ENCODE measurements at places on chromosomes 2 and 18.
A peak's percentile ranks its signal among the peaks of the same experiment; 100 is the strongest.

DNA sequence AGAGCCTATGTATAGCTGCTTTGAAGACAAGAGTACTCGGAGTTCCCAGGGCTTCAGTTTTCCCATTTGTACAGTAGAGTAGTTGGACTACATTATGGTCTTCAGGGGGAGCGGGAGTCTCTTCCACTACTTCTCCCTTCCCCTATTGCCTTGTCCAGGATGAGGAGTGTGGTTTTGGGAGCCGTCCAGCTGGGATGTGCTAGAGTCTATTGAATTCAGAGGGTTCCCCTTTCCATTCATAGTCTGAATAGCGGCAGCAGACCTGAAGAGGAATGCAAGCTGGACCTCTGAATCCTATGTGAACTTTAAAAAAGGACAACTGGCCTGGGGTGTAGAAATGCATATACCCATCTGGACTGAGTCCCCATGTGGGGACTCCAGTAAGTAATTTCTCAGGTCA is 43.5 kb upstream of the EPG5 start:
- DNase-seq: no peak

DNA sequence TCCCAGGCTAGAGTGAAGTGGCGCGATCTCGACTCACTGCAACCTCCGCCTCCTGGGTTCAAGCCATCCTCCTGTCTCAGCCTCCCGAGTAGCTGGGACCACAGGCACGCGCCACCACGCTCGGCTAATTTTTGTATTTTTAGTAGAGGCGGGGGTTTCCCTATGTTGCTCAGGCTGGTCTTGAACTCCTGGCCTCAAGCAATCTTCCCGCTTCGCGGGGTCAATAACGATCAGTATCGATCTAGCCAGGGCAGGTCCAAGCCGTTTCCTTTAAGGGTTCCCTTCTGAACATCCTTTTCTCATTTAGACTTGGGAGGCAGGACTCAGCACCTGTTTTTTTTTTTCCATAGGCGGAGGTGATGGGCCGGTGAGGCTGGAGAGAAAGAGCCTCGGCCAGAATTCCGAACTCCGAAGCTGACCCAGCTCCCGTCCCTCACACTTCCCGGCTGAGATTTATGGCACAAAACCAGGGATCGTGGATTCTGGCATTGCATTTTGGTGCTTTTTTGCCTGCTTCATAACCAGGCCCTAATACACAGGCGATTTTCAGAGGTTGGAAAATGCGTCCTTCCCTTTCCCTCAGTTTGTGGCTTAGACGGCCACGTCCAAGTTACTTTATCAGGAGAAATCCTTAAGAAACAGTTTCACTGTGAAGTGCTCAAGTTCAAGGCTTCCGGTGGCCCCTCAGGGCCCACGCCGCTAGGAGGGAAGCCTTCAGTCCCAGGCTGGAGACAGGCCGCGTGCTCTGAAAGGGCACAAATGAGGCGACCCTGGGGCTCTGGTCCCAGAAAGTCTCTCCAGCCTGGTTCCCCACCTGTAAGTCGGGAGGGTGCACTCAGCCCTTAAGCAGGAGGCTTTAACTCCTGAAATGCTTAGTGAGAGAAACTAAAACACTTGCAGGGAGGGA is 998 bp upstream of the SLC66A3 start:
- no peak for DNase-seq

- DNase-seq: no peak
These were observed 333.4 kb downstream of the SETBP1 start for GRCh38 chr18:45014047-45014501.

DNA sequence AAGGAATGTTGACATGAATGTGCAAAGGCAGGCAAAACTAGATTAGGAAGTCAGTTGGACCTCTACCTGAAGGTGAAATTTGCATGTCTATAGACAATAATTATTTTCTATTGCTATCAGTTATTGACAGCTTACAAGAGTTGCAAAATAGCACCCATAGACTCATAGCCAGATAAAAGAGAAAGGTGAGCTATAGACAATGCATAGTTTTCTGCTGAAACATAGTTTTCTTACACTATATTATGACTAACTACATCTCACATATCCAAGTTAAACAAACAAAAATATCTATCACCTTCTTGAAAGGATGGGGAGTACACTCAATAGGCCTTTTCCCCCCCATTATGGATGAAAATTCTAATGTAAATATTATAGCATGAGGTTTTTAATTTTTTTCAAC is 305.0 kb downstream of the PTH2R start:
- DNase-seq: no peak

- DNase-seq: peak; percentile 98
These were observed at the start of gene EHBP1 for GRCh38 chr2:62705007-62705829. Gene EHBP1, plus strand, starts transcription at chr2:62705713. Its CDS starts 1,479 bp downstream, at chr2:62707192.

DNA sequence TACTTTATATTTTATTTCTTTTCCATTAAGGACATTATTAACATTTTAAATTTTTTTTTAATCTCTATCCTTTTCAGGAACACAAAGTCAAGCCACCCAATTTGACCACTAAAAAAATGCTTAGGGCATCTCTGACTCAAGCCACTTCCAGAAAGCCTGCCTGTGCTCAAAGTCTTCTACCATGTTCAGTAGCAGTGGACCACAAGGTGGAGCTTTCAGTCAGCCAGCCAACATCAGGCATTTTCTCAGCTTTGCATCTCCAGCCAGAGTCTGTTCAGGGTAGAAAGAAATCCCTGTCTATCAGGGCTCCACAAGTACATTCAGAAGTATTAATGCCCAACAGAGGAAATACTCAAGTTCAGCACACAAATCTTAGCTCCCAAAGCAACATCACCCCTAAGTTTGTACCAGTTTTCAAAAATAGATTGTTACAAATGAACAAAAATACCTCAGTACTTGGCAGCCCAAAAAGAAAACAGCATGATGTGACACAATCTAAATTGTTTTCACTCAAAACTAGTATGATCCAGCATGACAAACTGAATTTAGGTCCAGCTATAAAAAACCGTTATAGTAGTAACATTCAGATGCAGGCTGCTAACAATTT is 37.6 kb downstream of the C18orf63 start:
- peak; percentile 65 for DNase-seq

- DNase-seq: no peak
These were observed 169.4 kb upstream of the ALKAL2 start for GRCh38 chr2:457262-457661.

- DNase-seq: no peak
These were observed 238.5 kb downstream of the WDR7 start for GRCh38 chr18:56889621-56890020.

DNA sequence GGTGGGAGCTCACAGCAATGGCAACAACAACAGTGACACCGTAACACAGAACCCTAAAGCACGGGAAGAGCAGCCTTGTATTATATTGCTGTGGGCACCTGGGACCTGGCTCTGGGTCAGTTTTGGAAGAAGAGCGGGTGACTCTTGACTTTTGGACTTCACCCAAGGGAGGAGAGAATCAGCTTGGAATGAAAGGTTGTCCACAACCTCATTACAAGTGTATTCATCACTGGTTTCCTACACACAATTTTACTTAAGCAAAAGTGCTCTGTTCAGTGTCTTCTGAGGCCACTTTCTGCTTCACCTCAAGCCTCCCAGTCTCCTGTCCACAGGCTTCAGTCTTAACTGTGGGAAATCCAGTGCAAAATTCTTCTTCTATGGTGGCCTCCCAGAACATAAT is 263.8 kb downstream of the KCNE4 start:
- DNase-seq: no peak

DNA sequence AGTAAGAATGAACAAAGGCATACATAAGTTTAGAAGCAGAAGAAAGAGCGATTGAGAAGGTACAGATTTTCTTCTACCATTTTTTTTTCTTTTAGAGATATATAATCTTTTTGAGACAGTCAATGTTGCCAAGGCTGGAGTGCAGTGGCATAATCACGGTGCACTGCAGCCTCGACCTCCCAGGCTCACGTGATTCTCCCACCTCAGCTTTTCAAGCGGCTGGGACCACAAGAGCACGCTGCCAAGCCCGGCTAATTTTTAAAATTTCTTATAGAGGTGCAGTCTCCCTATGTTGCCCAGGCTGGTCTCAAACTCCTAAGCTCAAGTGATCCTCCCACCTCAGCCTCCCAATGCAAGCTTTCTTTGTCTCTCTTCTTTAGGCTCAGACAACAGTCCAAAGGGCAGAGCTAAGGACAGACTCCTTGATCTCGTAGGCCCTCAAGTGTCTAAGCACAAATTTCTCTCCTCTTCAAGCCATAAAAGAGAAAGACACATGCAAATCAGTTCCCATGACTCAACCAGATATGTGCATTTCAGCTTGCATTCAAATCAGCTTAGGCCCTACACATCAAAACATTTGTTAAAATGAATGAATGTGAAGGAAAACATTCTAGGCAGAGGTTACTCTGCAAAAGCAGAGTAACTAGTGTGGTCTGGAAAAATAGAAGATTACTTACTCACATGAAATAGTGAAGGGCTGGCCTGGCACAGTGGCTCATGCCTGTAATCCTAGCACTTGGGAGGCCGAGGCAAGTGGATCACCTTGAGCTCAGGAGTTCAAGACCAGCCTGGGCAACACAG is 18.0 kb downstream of the ITSN2 start:
- no peak for DNase-seq

- DNase-seq: no peak
These were observed 48.9 kb downstream of the POLR1A start for GRCh38 chr2:86056590-86057331.

DNA sequence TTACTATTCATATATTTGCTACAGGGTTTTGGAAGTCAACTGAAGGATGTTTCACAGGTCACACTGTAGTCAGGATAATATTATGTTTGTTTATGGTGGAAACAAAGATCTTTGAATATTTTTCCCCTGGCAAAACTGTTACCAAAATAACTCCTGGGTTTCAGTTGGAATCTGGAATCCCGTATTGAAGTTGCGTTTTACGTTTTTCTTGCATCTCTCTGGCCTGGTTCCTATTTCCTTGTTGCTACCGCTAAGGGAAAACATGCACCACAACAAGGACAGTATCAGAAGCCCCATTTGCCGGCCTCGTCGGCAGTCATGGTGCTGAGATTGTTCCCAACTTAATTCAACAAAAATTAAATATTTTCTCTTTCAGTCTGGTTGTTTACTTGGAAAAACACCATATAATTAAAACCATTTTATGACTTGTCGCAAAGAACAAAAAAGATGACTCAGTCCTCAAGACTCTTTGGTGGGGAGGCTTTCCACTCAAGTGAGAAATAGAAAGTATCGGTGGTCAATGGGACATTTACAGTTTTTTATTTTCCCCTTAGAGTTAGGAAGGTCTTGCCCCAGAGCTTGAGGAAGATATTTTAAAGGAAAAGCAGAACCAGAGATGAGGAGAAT is 42.3 kb downstream of the EN1 start:
- no peak for DNase-seq

DNA sequence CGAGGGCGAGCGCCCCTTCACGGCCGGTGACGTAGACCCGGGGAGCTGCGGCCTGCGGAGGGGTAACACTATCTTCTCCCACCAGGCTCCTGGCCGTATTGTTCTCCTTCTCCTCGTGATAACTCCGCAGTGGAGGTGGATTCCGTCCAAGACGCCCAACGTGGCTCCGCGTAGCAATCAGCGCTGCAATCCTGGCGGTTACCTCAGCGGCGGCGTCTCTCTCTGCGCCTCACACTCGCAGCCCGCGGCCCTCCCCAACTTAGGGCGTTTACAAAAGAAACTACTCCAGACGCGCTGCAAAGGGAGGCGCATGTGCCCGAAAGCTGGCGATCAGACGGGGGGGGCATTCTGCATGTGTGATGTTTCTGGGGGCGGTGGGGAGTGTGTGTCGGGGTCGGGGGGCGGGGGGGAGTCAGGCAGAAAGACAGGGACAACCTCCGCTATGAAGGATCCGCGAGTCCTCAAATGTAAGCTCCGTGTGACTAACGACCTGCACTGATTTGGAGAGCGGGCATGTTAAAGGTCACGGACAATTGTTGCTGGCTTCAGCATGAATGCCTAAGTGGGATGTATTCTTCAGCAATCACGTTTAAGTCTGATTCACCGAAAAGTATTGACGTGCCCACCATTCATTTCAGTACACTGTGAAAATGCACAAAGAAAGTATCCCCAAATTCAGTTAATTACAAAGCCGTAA is 1.3 kb upstream of the ZNF516 start:
- DNase-seq: no peak

GRCh38 chr2:203682688-203683130 is 23.7 kb upstream of the CD28 start:
- no peak for DNase-seq

DNA sequence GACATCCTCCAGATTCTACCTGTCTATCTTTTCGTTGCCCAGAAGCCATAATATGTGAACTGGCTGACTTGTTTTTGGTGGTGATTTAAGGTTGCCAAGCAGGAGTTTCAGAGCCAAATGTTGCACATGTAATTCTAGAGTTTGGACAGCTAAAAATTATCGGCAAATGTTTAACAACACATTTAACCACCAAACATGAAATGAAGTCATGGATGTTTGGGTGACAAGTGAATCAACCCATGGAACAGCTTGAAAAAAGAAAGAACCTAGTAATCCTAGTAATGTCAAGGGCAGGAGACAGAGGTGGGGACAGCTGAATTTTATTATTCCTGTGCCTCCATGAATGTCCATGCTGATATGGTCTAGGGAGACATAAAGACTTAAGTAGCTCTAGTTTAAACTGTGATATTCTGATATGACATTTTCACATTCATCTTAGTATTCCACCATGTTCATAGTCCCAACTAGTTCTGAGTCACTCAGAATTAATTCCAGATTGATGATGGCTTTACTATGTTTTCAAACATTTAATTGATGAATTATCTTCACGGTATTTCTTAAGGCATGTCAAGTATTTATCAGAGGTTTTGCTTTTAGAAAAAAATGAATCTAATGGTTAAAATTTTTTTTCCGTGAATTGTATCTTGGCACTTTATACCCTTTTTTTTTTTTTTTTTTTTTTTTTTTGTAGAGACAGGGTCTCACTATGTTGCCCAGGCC is 101.7 kb downstream of the SOCS6 start:
- no peak for DNase-seq

DNA sequence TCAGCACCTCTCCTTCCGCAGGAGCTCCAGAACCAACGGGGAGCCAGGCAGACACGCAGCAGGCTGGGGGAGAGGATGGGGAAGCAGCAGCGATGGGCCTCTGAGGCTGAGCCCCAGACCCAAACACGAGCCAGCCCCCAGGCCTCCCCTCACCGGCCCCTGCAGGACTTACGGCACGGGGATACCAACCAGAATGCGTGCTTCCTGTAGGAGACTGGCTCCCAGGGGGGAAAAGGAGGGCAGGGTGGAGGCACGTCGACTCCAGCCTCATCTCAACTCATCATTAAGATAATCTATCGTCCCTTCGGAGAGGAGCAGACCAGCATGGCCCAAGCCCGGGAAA is 495.1 kb upstream of the MYT1L start:
- DNase-seq: no peak

DNA sequence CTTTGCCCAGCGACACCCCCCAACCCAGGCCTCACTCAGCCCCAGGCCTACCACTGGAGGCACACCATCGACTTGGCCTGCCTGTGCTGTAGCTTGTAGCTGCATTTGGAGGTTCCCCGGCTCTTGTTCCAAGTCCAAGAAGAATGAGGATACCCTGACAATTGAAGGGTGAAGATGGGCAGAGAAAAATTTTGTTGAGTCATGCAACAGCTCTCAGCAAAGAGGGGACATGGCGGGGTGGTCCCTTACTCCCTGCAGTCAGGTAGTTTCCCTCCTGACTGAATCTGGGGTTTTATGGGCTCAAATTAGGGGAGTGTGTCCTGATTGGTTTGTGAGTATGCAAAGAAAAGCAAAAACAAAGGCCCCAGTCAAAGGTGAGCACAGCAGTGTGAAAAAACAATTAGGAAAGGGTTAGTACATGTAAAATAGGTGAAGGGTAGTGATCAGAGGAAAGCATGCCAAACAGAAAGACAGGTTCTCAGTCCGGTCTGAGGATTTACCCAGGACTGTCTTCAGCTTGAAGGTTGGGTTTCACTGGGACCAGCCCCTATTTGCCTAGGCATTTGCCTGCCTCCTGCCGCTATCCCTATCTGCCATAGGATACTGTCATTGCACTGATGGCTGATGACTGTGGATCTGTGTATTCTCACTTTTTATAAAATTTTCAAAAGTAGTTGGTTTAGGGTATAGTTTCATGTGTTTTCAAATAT is 316.4 kb upstream of the RND3 start:
- DNase-seq: no peak
